Stimulated activated CD4-positive, alpha-beta T cell treated with anti-CD3 and anti-CD28 coated beads, Interleukin-4, amount 100 ng/mL, for 24 hours (primary cell): ENCODE measurements at places on chromosomes 6 and 20.
A peak's percentile ranks its signal among the peaks of the same experiment; 100 is the strongest.

GRCh38 chr6:1424306-1424927 is 35.0 kb downstream of the FOXF2 start:
- DNase-seq = peak; percentile 11

DNA sequence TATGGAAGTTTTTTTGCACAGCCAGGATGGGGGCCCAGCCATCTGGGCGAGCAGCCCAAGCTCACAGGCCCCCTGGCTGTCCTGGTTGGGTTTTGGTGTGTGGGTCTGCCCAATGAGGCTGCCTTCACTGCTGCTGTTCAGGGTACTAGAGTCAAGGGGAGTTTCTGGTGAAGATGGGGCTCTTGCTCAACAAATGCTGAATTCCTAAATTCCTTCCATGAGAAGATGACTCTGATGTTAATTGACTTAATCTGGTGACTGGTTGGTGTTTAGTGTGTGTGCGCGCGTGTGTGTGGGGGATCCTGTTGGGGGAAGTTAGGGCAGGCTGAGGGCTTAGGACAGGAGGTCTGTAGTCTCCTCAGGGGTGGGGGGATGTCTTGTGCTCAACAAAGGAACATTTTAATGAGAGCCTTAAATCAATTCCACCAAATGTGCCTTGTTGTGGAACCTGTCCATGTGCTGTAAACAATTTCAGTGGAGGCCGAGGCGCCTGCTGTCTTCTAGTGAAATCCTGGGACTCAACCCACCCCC is 1.9 kb downstream of the PTK7 start:
- no peak for DNase-seq

DNA sequence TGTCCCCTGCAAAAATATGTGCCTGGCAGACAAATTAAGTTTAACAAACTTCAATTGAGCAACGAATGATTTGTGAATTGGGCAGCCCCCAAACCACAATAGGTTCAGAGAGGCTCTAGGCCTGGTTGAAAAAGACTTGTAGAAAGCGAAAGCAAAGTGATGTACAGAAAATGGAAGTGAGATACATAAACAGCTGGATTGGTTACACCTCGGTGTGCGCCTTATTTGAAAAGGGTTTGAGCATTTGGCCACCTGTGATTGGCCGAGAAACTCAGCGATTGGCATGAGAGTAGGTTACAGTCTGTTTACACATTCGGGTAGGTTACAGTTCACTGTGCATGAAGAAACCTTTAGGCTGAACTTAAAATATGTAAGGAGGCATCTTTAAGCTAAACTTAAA is 136.9 kb downstream of the CD83 start:
- DNase-seq = no peak

DNA sequence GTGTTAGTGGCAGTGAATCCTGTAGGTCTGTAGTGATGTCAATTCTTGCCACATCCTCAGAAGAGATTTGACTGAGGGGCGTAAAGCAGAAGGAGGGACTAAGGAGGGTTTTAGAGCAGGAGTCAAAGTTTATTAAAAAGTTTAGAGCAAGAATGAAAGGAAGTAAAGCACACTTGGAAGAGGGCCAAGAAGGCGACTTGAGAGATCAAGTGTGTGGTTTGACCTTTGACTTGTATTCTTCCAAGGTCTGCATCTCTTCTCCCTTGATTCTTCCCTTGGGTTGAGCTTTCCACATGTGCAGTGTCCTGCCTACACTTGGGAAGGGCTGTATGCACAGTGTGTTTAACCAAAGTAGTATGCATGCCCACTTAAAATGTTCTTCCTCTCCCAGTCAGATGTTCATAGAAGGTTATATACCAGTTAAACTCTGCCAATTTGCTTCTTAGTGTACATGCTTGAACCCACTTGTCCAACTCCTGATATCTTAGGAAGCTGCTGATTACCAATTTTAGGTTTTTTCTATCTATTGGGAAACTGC is 627.6 kb downstream of the MMUT start:
- no peak for DNase-seq

- no peak for DNase-seq
Observed at GRCh38 chr6:81075974-81076373, 676.5 kb downstream of the TENT5A start.

GRCh38 chr6:37433657-37434271 is 743 bp downstream of the CMTR1 start:
- peak; percentile 65 for DNase-seq

DNA sequence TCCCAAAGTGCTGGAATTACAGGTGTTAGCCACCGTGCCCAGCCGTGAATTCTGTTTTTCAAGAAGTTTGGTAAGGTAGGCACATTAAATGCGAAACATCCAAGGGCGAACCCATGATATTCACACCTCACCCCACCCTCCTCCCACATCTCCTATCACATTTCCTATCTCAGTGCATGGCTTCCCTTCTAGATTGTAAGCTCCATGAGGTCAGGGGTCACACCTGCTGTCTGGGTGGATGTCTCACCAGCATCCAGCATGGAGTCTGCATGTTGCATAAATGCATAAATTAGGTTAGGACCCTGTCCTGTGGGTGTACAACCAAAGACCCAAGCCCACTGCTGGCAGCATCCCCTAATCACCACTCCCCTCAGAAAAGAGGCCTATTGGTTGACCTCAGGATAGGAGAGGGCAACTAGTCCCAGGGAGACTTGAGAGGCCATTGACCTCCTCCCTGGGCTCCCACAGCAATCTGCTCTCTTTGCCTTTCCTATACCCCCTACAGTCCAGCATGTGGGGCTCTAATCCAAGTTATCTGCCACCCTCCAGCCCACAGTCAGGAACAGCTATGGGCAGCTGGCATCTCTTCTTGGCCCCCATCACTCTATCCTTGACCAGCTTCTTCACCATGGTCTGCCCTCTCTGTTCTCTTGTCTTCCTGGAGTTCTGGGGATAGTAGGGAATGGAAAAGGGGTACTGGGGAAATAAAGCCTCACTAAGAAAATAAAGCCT is 4.2 kb downstream of the PRRT1 start:
- no peak for DNase-seq

DNA sequence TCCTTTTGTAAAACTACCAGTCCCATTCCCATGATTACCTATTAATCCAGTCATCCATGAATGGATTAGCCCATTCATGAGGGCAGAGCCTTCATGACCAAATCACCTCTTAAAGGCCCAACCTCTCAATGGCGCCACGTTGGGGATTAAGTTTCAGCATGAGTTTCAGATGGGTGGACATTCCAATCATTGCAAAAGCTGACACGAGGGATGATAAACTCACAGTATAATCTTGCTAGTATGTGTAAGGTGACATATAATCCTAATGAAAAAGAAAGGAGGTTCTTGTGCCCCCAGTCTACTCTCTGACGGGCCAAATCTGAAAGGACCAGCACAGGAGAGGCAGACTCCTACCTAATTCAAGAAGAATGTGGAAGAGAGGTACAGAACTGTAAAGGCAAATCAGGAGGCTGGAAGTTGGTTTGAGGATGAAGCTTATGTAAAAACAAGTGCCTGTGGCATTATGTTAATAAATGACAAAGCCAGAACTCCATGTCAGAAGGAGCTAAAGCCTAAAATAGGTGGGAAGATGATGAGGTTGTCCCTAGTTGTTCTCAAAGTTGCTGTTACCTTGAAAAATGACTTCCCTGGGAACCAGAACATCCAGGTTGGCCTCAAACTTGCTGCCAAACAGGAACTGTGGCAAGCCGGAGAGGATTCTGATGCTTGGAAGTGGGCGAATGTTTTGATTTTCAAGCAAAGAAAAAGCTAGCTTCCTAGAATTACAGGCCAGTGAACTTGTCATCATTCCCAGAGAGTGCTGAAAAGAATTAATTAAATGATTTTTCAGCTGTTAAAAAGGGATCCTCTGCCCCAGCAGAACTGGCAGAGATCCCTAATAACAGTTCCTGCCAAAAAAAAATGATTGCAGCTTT is 106.5 kb upstream of the TIAM2 start:
- no peak for DNase-seq

DNA sequence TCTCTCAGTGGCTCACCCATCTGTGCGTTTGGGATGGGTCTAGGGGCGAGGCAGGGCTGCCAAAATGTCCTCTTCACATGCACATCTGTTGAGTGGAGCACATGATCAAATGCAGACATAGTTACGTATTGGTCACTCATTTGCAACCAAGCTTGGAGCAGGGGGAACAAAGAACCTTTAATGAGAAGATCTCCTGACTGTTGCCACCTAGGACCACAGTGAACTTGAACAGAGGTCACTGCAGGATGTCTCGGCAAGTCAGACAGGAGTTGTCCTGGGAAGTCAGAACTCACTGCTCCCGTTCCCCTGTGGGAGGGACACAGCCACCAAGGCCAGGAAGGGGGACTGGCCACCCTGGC is 73.4 kb downstream of the SSR1 start:
- no peak for DNase-seq
